ENCODE measurements at places on chromosomes 2 and 18.

- DNase-seq: no peak
Measured at GRCh38 chr18:79525556-79526467, 130.1 kb downstream of the NFATC1 start.

DNA sequence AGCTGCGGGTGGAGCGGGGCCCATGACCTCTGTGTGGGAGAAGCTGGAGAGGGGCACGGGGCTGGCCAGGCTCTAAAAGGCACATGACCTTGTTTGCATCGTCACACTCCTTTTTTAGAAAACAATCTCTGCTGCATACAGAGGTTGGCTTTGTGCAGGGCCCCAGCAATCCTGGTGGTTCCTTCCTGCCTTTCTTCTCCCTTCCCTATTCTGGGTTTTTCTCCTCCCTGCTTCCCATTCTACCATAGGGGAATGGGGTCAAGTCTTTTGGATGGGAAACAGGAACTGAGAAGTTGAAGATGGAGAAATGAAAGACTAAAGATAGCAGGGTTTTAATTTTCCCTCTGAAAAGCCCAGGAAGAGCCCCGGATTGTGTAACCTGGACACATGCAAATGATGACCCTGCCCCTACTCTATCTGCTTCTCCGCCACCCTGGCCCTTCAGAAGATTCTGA is 53.9 kb downstream of the ASAP2 start:
- DNase-seq: no peak

DNA sequence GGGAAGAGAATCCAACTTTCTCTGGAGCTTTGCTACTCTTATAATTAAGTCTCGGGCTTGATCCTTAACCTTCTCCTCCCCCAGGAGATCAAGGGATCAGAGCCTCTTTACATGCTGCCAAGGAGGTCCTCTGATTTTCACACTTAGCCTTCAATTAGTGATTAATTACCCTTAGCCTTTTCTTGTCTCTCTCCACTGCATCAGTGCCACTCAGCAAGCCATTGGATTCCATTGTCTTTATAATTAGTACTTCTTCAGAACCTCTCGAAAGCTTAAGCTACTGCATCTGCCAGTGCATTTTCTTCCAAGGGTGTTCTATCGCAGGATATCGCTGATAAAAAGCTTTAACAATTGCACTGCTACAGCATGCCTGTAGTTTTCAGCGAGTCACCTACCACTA is 477.0 kb upstream of the MEIS1 start:
- DNase-seq: no peak

- DNase-seq: no peak
Measured at GRCh38 chr18:26549263-26550094, 1.1 kb upstream of the KCTD1 start.

DNA sequence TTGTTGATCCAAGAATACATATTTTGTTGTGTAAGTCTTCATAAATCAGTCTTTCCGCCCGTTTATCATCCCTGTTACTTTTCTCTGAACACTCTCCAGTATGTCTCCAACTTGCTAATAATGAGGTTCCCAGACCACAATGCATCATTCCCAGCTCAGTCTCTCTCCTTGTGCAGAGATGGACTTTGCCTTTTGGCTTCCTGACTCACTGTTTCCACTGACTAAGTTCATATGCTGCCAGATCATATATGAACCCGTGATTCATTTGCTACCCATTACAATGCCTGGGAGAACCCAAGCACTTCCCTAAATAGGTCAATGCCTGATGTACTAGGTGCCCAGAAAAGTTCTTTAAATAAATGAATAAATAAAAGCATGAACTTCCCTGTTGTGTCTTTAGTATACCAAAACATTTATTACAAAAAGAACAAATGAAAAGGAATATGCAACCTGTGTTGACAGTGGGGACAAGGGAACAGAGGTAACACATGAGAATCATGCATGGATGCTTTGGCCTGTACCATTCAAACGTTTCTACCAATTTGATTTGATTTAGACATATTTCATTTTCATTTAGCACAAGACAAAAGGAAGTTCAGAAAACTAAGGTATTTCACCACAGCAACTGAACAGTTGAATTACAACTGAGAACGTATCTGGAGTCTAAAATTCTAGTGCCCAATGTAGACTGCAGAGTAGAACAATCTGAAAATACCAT is 215.4 kb upstream of the HNRNPA3 start:
- DNase-seq: no peak

GRCh38 chr2:133171393-133172004 is 396.8 kb downstream of the NCKAP5 start:
- peak; percentile 44 for DNase-seq

DNA sequence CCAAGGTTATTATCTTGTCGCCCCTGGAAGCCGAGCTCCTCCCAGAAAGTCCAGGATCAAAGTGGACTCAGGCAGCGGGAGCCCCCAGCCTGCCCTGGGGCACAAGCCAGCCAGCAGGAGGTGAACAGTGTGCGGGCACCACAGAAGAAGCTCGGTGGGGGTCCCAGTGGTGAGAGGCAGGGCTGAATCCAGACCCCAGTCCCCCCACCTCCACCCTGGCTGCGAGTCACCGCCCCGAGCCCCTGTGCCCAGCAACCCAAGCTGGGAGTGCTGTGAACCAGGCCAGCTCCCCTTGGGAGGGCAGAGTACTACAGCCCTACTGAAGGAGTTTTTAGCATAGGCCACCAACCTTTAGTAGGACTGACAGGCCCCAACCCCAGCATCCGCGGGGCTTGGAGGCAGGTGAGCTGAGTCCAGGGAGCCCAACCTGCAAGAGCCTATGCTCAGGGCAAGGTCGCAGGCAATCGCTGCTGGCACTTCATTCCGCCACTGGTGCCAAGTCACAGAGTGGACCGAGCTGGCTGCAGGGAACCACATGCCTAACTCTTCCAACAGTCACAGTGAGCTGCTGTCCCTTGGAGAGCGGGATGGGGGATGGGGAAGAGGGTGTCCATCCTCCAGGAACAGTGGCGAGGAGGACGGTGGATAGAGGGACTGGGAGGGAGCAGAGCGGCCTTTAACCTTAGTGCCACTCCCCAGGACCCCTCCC is 3.0 kb downstream of the PIEZO2 start:
- no peak for DNase-seq

DNA sequence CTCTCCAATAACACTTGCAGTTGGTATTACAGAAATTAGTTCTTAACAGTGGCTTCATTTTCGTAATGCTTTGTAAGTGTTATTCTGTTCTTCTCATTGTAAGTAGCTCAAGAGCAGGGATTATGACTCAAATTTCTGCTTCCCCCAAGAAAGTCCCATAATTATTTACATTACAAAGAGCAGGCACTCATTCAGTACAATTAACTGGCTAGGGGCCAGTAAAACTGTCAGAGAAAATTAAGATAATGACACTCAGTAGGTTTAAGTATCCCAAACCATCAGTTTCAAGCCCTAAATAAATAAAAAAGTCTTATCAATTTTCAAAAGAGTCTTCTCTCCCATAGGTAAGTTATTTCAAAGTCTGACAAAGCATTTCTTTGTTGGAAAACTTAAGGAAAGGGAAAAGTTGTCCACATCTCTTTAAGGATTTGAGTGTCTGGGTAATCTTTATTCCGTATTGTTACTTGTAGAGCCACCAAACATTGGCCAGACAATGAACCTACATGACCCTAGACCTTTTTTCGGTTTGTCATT is 137.1 kb downstream of the ARHGAP28 start:
- DNase-seq: no peak

DNA sequence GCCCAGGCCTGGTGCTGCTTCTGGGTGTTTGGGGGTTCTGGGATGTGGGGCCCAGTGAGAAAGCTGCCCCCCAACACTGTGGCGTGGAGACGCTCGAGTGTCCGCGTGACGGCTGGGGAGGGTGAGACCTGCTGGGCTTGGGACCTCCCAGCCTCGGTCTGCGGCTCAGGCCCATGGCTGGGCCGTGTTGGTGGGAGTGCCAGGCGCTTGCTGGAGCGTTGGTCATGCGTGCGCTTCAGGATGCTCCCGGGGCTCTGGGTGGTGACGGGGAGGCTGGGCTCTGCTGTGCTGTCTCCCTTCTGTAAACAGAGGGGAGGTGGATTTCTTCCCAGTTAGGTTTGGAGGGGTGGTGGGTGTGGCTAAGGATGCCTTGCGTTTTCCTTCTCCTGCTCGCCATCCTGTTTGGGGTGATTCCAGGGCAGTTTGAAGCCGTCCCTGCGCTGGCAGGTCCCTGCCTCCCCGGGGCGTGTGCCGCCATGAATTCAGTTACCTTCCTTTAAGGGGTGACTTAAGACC is 606 bp downstream of the GAL3ST2 start:
- DNase-seq: no peak

DNA sequence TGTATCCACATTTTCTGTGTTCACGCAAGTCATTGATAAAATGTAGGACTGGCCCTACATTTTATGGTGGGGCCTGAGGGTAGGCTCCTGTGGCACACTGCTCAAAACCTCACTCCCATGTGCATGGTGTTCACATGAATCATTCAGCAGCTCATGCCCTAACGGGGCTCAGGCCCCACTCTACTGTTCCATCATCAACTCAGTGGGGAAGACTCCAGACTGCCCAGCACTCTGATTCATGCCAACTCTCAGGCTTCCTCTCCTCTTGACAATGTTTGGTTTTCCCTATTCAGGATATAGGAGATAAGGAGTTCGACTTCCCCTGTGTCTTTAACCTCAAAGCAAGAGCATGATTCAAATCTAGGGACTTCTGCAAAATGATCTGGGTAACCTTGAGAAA is 92.0 kb upstream of the BOD1L2 start:
- no peak for DNase-seq

- no peak for DNase-seq
Measured at GRCh38 chr2:172985139-172985892, 90.3 kb upstream of the MAP3K20 start.

DNA sequence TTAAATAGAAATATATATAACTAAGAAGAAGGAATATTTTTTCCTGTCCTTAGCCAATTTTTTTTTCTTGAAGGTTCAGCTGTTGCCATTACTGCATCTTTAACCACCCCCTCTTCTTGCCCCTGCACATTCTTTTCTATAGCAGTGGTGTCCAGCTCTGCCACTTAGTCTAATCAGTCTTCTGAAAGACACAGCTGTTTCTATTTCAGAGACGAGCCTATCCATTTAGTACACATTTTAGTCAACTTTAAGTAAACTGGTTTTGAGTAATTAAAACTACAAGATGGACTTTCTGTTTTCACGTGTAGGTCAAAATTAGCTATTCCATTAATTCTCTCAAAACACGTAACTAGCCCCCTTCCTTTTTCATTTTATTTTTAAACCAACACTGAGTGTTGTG is 21.0 kb downstream of the SPOPL start:
- no peak for DNase-seq

GRCh38 chr2:203691149-203691548 is 15.3 kb upstream of the CD28 start:
- no peak for DNase-seq

DNA sequence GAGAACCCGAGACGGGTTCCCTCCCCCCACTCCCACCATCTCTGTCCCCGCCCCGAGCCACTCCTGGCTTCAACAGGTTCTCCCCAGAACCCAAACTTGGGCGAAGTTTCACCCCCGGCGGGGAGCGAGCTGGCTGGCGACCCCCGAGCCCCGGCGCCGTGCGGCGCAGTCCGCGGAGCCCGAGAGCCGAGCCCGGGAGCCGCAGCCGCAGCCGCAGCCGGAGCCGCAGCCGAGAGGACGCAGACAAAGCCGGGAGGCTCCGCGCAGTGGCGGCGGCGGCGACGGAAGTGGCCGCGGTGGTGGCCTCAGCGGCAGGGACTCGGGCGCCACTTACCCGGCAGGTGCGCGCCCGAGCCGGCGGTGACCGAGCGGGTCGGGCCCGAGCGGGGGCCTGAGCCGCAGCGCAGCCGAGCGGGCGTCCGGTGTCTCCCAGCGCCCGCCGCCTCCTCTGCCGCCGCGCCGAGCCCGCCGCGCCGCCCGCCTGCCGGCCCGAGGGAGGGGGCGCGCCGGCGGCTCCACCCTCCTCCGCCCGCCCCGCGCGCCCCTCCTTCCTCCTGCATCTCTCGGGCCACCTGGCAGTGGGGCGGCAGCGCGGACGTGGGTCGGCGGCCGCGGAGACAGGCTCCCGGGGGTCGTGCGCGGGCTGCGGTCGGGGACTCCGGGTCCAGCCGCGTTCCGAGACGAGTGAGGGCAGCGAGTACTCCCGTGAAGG is at the start of gene ECEL1:
TSS of gene ECEL1 (minus strand) at position 450 of the 712 bp plus-strand sequence. CDS start 1,181 bp downstream, outside the sequence.
- no peak for DNase-seq

- DNase-seq: no peak
Measured at GRCh38 chr2:228630786-228631185, 449.3 kb upstream of the SPHKAP start.

GRCh38 chr2:76283350-76283749 is 572.6 kb upstream of the GCFC2 start:
- DNase-seq: no peak

DNA sequence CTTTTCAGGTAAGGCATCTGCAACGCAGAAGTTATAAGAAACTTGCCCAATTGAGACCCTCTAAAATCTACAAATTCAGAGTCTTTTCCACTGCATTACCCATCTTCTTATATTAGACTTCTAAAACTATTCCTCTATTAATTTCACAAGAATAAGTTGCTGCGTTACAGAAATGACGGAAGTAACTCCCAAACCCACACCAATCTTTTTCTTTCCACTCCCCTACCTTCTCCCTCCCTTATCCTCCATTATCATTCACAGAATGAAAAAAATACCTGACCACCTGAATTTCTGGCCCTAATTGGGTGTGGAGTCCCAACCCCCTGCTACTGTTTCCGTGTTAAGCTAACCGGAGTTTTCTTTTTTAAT is 689 bp downstream of the RPRD1A start:
- peak; percentile 11 for DNase-seq

GRCh38 chr2:193963472-193964119 is 1693.4 kb upstream of the SLC39A10 start:
- DNase-seq: peak; percentile 37

- DNase-seq: no peak
Measured at GRCh38 chr2:201269764-201270163, 9.4 kb downstream of the CASP8 start.

DNA sequence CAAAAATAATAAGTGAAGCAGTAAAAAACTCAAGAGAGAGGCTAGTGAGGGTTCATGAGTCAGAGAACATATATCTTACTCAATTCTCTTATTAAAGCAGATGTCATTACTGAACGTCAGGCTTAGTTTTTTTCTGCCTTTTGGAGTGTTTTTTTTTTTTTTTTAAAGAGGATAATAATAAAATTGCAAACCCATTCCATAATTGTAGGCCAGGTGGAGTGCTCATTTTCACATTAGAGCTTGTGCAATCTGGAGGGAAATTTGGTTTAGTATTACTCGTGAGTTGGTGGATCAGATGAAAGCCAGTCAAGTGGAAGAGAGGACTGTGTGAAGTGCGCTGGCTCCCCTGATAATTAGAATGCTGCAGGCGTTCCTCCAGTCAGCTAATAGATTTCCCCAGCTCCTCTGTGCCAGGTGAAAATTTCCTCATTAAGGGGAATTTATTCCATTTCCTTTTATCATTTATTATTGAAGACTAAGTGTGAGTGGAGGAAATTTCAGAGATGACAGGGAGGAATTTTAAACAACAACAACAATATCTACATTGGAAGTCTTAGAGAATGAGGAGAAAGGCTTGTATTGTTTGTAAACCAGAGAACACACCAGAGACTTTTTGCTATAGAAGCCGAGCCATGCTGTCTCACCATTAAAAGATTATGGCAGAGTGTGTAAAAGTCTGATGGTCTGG is 74.6 kb downstream of the CPS1 start:
- DNase-seq: no peak
